ENCODE measurements at places on chromosomes 5 and 9.

GRCh38 chr9:124698265-124698664 is 72.8 kb downstream of the NR6A1 start:
- no peak for DNase-seq

GRCh38 chr9:4362281-4362680 is 62.4 kb upstream of the GLIS3 start:
- no peak for DNase-seq

DNA sequence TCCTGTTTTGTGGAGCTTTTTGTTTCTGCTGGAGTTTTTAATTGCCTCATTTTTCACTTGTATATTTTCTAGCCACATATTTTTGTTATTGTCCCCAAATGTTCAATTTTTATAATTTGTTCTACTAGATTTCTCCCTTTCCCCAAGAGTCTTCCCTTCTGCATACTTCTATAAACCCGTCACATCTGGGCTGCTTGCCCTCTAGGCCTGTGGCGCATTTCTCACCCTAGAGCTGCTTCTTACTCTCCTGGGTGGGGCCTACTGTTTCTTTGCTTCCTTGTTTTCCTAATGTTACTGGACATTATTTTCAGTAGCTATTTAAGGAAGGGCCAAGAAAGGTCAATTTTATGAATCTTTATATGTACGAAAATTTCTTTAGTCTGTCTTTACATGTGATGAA is 51.5 kb downstream of the NXNL2 start:
- DNase-seq: no peak

GRCh38 chr5:154756868-154757813 is 2.0 kb downstream of the LARP1 start:
- peak; percentile 63 for DNase-seq

- DNase-seq: no peak
Observed at GRCh38 chr9:107907715-107908114, 418.1 kb upstream of the KLF4 start.

DNA sequence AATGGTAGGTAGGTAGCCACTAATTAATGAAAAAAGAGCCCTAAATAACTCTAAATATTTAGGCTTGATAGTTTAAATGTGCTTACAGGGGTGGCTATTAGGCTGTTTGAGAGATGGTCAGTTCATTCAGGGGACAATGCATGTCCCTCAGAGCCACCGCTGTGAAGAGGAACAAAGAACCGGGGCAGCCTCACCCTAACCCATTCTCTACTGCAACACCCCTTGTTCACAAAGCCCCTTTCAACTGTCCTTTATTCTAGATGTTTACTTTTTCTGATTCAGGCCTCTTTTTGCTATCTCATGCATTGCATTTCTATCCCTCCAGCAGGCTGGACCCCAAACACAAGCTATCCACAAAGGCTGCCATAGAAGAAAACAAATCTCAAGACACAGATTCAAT is 906.7 kb downstream of the NR2F1-AS1 start:
- no peak for DNase-seq

- DNase-seq: no peak
Observed at GRCh38 chr9:23783509-23783908, 42.5 kb downstream of the ELAVL2 start.

GRCh38 chr9:9216934-9217333 is 1395.9 kb downstream of the PTPRD start:
- no peak for DNase-seq

DNA sequence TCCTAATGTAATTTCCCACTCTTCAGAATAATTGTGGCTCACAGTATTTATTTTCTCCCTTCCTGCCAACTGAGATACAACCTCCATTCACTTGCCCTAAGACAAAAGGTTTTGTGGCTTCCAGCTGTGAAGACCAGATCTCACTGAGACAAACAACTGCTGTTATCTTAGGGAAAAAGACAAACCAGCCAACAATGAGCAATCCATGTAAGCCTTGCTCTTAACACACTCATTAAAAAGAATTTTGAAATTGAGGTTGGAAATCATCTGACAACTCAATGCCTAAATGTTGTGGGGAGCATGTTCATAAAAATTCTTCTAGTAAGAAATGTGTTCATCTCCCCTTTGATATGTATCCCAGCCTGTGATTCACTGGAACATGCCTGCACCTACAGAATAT is 132.9 kb downstream of the ADAMTSL1 start:
- DNase-seq: no peak

- no peak for DNase-seq
Observed at GRCh38 chr9:114112325-114112724, 13.2 kb upstream of the KIF12 start.

DNA sequence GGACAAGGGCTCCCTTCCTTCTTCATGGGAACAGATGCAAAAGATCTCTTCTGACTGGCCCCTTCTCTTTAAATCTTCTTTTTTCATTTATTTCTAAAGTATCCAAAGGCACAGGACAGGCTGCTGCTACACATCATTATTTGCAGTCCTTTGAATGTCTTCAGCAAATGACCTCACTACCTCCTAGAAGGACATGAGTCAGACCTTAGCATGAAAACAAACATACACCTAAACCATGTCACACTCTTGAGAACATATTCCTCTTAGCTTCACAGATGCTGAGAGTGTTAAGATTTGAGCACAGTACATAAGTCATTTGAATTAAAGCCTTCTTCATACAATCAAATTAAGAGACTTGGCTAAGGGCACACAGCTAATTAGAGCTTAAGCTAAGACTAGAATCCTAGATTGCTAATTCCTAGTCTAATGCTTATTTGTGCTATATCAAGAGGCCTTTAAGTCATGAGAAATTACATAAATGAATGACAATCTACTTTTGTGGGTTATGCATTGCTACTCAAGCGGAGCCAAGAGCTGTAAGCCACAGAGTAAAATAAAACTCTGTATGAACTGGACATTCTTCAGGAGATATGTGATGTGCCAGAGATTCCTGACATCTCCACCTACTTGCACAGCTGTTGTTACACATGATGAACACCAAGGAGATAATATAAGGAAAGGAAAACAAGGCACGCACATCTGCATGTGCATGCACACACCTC is 109.1 kb upstream of the PTGER4 start:
- DNase-seq: peak; percentile 13

- peak; percentile 7 for DNase-seq
Observed at GRCh38 chr5:33241802-33242201, 199.0 kb upstream of the TARS1 start.

DNA sequence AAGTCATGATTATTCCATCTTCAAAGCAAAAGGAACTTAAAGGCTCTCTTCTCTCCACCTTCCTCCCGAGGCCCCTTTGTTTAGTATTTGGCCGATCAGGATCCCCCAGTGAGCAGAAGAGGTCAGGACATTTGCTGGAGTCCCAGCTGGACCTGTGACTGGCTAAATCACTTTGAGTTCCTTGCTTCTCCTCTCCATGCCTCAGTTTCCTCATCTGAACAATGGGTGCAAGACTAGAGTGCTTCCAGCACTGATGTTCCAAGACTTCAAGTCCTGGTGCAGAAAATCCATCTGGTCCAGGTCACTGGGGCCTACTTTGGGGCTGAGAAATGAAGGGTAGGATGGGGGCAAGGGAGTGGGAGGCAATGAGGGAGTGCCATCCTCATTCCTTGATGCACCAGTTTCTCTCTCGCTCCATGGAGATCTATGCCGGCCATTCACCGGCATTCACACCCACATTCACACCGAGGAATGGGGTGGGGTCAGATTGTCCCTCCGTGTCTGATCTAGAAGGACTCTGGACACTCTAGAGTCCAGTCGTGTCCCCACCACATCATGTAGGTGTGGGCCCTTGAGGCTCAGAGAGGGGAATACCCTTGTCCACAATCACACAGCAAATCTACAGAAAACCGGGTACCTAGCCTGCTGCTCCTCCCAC is 38.7 kb upstream of the IL17B start:
- DNase-seq: no peak

DNA sequence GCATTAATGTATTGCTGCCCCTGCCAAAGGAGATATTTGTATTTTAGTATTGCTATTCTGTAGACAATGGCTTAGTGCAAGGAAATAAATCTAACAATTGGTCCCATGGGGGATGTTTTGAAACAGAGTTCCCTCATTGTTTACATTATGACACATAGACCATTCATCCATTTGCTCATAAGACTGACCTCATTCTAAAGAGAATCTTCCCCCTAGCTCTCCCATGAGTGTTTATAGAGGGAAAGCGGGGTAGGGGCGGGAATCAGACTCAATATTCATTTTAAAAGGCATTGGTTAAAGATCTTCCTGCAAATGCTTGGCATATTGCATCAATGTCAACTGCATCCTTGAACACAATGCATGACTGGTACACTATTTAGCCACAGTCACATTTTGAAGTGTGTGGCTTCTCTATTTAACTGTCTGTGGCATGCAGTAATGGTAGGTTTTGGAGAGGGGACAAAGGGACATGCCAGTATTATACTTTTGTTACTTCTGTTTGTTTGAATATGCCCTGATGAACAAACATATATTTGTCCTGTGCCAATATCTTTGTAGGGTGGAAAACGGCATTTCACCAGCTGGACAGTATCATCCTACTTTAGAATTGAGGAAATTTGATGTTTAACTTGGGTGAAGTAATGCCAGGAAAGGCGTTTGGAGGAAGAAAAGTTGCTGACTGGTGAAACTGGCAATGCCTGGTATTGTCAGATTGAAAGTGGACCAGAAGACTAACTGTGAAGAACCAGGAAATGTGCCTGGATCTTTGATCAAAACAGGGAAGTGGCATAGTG is 84.1 kb upstream of the MEGF10 start:
- no peak for DNase-seq

GRCh38 chr5:10490927-10491672 is 49.4 kb downstream of the ROPN1L start:
- DNase-seq: no peak

DNA sequence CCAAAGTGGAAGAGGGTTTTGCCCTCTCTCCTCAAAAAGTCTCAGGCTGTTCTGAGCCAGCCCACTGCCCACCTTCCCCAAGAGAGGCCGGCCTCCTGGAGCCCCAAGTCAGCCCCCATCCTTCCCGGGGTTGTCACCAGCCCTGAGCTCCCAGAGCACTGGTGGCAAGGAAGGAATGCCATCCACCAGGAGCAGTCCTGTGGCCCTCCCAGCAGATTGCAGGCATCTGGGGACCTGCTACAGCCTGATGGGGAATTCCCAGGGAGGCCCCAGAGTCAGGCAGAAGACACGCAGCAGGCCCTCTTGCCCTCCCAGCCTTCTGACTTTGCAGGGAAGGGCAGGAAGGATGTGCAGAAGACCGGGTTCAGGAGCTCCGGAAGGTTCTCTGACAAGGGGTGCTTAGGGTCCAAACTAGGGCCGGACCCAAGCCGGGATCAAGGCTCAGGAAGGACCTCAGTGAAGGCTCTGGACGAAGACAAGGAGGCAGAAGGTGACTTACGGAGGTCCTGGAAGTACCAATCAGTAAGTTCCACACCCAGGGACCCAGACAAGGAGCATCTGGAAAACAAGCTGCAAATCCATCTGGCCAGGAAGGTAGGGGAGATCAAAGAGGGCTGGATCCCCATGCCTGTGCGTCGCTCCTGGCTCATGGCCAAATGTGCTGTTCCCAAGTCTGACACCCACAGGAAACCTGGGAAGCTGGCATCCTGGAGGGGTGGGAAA is 3.7 kb downstream of the SPATA31E1 start:
- DNase-seq: no peak

- peak; percentile 70 for DNase-seq
Observed at GRCh38 chr5:159098603-159099436, 896 bp downstream of the EBF1 start.

GRCh38 chr9:75636427-75637045 is 253.9 kb upstream of the PCSK5 start:
- no peak for DNase-seq

DNA sequence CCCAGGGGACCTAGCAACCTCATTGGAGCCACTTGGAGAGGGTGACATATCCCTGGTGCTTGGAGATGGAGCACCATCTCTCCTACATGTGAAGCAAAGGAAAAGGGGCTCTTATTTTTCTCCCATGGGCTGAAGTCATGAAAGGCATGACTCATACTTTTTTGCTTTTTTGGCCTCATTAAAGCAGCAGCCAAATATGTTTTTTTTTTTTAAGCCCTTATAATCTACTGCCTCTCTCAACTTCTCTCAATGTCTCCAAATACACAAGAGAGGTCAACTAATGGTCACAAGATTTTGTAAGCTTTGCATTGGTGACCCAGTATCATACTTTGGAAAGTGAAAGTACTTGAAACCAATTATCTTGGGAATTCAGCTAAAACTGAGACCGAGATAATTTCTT is 1.6 kb upstream of the CFAP90 start:
- no peak for DNase-seq

DNA sequence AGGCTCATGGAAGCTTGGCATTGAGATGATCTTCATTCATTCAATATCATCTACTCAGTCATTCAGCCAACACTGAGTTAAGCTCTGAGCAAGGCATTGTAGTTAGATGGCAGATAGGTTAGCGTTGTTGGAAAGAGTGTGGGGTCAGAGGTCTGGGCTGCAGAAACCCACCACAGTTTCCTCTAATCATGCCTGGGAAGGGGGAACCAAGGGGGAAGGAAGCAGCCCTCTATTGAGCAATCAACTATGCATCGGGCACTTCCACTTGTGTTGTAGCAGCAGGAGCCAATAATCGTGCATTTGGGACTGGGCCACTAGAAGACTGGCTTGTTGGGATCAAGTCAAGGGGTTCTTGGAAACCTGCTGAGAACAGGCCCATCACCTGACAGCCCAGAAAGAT is 139.1 kb downstream of the PIP5K1B start:
- DNase-seq: no peak

DNA sequence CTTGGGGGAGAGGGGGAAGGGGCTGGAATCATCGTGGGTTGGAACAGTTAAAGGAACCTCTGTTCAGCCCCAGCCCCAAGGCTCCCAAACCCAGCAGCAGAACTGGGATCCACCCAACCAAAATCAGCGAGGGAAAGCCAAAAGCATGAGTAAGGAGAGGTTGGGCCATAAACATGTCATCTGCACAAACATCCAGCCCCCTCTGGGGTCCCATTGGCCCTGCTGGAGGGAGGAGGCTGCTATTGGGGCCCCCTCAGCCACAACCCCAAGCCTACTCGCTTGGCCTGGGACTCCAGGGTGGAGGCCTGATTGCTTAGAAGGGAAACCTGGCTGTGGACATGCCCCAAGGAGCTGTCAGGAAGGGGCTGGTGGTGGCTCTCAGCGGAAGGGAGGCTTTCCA is 154.9 kb downstream of the FGF18 start:
- DNase-seq: no peak

DNA sequence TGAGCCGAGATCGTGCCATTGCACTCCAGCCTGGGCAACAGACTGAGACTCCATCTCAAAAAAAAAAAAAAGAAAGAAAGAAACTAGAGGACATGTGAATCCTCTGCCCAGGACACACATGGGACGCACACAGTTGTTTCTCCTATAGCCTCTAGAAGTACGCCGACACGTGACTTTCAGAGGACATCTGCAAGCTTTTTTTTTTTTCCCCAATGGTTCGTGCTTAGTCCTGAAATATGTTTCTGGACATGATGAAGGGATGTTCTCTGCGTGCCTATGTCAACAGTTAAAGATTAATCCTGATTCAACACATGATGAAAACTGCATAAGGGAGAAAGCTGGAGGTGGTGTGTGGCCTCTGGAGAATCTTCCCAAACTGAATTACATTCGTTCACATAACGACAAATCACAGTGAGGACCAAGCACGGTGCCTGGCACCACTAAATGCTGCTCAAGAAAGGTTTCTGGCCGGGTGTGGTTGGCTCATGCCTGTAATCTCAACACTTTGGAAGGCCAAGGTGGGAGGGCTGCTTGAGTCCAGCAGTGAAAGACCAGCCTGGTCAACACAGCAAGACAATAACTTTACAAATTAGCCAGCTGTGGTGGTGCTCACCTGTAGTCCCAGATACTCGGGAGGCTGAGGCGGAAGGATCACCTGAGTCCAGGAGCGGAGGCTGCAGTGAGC is 9.8 kb downstream of the COL23A1 start:
- no peak for DNase-seq

GRCh38 chr5:134101686-134102439 is 12.6 kb upstream of the TCF7 start:
- peak; percentile 69 for DNase-seq
